IPS-NIHi11 (cell line): ENCODE measurements at places on chromosomes 11 and 22.

GRCh38 chr11:1807264-1807995 lies 27.4 kb upstream of the SYT8 start:
- DNase-seq, result peak; percentile 45

GRCh38 chr11:134987223-134987768 lies 575.3 kb upstream of the B3GAT1 start:
- no peak for DNase-seq

DNA sequence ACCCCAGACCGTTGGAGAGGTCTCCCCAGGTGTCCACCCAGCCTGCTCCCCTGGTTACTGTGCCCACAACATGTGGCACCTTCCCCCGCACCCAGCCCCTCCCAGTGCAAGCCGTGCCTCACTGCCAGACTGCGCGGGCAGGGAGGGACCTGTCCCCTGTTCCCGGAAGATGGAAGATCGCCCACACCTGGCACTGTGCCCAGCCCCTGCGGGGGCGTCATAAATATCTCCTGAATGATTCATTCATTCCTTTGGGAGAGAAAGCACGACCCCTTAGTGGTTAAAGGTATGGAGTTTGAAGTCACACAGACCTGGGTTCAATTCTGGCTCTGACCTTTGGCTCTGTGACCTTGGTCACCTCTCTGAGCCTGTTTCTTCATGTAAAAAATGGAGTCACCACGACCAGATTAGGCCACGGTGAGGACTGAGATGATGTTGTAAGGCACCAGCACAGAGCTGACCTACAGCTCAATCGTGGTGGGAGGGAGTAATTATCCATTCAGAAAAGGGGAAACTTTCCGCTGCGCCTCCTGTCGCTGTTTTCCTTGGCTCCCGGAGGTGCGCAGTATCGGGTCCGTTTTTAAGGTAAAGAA lies 497 bp upstream of the SYT12 start:
- no peak for DNase-seq

GRCh38 chr11:92595052-92595451 lies 370.4 kb downstream of the FAT3 start:
- DNase-seq, result no peak

DNA sequence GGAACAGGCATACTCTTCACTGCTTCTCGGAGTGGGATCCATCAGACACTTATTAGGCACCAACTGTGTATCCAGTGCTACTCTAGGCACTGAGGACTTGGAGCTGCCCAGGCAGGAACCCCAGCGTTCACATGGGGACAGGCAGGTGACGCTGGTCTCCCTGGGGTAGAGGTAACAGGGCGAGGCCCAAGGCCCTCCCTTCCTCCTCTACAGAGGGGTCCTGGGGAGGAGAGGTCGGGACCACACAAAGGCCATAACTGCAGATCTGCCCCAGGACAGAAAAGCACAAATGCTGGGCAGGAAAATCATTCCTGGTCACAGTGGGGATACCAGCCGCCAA lies 262.2 kb downstream of the BRD1 start:
- DNase-seq, result no peak

DNA sequence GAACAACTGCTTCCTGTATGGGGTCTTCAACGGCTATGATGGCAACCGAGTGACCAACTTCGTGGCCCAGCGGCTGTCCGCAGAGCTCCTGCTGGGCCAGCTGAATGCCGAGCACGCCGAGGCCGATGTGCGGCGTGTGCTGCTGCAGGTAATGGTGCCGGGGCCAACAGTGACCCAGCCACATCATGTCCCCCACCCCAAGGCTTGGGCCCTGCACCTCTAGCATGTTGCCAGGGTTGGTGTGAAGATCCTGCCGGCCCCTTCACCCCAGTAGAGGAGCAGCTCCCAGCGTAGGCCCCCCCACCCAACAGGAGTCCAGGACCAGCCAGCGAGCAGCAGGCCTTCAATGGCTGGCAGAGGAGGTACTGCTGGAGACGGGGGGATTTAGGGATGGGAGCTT lies 15.9 kb downstream of the TAB1 start:
- no peak for DNase-seq

DNA sequence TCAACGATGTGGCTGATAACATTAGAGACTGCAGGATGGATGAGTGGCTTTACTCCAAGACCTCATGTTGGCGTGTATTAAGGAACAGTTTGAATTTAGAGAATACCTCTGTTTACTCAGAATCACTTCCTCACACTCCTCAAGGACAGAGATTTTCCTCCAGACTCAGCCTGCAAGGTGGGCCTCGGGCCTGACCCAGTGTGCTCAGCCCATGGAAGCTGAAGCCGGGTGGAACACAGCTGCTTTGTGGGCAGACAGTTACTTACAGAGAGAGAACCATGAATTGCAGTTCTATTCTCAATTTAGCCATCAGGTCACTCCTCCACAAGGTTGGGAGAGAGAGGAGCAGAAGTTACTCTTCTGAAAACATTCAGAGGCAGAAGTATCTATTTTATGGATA lies 135.8 kb downstream of the SNX19 start:
- DNase-seq, result no peak

DNA sequence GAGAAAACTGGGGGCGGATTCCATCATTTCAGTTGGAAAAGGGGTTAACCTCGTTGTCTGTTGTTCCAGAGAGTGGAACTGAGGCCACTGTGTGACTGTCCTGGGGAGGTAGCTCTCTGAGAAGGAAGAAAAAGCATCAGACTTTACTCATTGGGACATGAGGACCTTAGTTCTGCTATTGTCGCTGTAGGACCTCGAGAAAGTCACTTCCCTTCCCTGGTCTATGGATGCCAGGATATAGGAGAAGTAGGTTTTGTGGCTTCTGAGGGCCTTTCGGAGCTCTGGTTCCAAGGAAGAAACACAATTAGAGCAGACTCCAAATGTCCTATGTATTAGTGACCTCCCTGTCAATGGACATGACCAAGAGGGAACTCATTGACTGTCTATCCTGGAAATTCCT lies 6.2 kb downstream of the MYO18B start:
- no peak for DNase-seq

GRCh38 chr11:61760946-61761345 lies 8.5 kb downstream of the MYRF start:
- DNase-seq, result no peak

DNA sequence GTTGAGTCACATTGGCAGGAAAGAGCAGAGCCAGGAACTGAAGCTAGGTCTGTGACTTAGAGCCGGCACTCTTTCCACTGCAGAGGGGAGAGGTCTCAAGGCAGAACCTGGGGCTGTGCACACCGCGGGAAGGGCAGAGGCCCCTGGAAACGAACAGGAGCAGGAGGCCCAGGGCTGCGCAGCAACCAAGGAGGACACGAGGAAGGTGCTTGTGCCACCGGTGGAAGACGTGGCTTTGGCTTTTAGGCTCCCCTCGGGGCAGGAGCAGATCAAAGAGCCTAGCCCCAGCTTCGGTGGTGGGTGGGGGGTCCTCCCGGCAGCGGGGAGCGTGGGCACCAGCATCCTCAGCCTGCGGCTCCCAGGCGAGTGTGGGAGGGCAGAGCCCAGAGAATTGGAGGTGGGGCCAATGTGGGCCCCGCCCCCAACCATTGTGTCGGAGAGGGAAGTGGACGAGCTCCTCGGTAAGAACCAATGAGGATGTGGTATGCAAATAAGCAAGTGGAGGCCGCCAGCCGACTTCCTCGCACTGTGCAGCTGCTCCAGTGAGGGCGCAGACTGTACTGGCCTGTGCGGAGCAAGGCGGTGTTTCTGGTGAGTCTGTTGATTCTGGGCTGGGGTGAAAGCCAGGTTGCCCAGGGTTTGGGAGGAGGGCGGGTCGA lies at the start of gene CCDC116:
TSS of gene CCDC116 (plus strand) at position 524 of the 659 bp plus-strand sequence. CDS start 422 bp downstream, outside the sequence.
- peak; percentile 78 for DNase-seq

DNA sequence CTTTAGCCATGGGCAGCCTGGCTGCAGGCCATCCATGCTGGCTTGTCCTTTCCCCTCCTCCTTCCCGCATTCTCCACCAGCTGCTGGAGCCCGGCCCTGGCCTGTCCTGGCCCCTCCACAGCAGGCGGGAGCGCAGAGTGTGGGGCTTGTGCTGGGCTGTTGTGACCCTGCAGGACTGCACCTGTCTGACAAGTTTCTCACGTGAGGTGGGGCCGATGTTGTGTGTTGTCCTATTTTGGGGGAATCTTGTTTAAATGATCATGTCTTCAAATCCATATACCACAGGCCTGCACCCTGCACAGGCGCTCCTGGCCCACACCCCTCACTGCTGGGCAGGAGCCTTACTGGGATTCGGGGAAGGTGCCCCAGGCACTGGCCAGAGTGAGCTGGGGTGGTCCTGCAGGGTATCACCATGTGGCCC lies 30.4 kb downstream of the TBC1D22A start:
- DNase-seq, result no peak

GRCh38 chr11:8775332-8775731 lies 92.7 kb downstream of the RPL27A start:
- no peak for DNase-seq
